CD4-positive, alpha-beta T cell (primary cell): ENCODE measurements at places on chromosomes 12 and 14. TPM values are rescaled to one million over a fixed set of nuclear protein-coding genes. Genes with fewer than 3 reads are reported as not detected.

- no peak overlapping the region for H3K27ac ChIP-seq
- peaks cover 37% of the 10 kb centered on the region for H3K4me1 ChIP-seq
Observed at GRCh38 chr14:105328678-105329390, 14.3 kb downstream of the PACS2 start.

DNA sequence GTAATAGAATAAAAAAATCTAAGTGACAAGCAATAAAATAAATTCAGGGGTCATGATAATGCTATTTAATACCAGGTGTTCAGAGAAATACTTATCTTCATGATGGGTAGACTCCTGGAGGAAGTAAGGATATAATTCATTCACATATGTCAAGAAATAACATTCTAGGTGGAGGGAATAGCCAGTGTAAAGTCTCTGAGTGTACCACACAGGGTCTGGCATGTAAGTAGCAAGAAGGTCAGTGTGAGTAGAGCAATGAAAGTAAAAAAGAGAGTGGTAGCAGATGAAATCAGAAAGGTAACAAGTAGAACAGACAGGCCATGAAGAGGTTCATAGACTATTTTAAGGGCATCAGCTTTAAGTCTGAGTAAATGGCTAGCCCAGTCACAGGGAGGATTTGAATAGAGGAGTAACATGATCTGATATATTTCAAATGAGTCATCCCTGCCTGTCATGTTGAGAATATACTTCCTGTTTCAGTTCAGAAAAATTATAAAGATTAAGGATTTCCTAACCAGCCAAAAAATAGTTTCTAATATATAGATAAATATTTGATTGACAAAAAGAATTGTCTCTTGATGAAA is 519.9 kb downstream of the C12orf50 start:
- H3K4me1 ChIP-seq = no peaks in the 10 kb centered on the region
- H3K27me3 ChIP-seq = no peaks in the 10 kb centered on the region
- H3K4me3 ChIP-seq = no peak overlapping the region
- no peak overlapping the region for H3K27ac ChIP-seq
- no peak for DNase-seq

Gene BIN2
- total RNA-seq = 138 TPM

GRCh38 chr14:86166541-86166940 is 636.6 kb downstream of the FLRT2 start:
- no peak overlapping the region for H3K4me3 ChIP-seq
- no peaks in the 10 kb centered on the region for H3K4me1 ChIP-seq
- H3K27me3 ChIP-seq = no peaks in the 10 kb centered on the region

GRCh38 chr14:33484264-33484663 is 466.6 kb downstream of the EGLN3 start:
- DNase-seq = no peak
- H3K36me3 ChIP-seq = no peaks in the 10 kb centered on the region
- H3K27ac ChIP-seq = no peak overlapping the region
- H3K27me3 ChIP-seq = no peaks in the 10 kb centered on the region
- no peaks in the 10 kb centered on the region for H3K4me1 ChIP-seq

DNA sequence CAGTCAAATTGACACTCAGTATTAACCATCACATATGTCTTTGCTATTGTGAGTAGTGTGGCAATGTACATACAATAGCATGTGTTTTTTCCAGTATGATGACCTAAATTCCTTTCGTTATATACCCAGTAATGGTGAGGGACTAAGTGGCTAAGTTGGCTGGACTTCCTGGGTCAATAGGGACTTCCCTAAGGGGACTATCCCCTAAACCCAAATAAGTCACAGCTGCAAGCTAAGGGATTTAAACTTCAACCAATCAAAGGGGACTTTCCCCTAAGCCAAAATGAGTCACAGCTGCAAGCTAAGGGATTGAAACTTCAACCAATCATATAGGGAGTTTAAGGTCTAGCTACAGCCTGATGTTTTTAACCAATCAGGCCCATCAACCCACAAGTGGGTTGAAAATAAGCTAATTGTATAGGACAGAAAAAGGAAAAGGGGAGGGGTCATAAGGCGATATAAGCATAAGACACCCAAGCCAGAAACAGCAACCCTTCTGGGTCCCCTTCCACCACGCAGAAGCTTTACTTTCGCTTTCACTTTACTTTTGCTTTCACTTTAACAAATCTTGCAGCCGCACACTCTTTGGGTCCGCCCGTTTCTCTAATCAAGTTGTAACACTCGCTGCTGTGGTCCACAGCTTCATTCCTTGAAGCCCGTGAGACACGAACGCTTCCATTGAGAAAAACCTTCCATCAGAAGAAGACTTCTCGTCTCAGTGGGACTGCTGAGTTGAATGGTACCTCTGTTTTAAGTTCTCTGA is 404.4 kb downstream of the FLRT2 start:
- peaks cover 11% of the 10 kb centered on the region for H3K4me1 ChIP-seq
- H3K27me3 ChIP-seq = no peaks in the 10 kb centered on the region
- H3K36me3 ChIP-seq = no peaks in the 10 kb centered on the region
- peak; percentile 53 for DNase-seq
- H3K4me3 ChIP-seq = peak overlapping the region; percentile 79

Gene C12orf50
- total RNA-seq = not detected

GRCh38 chr12:13000616-13000924 is 505 bp upstream of the HEBP1 start:
- peak overlapping the region; percentile 45 for H3K27ac ChIP-seq
- H3K36me3 ChIP-seq = no peaks in the 10 kb centered on the region
- DNase-seq = no peak
- H3K4me3 ChIP-seq = peak overlapping the region; percentile 95
- H3K27me3 ChIP-seq = peaks cover 3% of the 10 kb centered on the region

DNA sequence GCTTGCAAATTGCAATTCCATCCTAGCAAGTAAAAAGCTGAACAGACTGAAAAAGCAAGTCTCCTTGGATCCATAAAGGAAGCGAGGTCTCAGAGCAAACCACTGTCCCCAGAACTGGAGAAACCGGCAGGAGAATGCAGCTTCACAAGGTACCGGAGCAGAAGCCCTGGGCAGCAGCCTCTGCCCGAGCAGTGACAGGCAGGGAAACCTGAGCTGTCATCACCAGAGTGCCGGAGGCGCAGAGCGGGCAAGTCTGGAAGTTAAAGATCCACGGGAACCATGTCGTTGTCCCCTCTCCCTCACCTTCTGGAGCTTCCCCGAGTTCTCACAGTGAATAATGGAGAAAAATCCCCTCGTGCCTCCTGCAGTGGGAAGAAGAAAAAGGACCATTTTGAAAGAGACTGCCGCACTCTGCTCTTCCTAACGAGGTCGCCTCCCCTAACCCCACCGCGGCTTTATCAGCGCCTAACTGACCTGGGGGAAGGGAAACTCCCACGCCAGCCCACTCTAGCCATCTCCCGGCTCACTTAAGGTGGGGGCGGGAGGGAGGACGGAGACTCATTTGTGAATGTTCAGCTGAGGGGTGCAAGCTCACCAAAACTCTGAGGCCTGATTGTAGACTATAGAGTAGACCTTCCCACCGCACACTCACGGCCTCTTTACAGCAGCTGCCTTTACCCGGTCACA is 27.8 kb downstream of the FBXL14 start:
- no peak overlapping the region for H3K4me3 ChIP-seq
- no peaks in the 10 kb centered on the region for H3K36me3 ChIP-seq
- no peaks in the 10 kb centered on the region for H3K27me3 ChIP-seq
- no peaks in the 10 kb centered on the region for H3K4me1 ChIP-seq

Gene SMIM41
- total RNA-seq = not detected

- H3K27me3 ChIP-seq = no peaks in the 10 kb centered on the region
- H3K4me1 ChIP-seq = no peaks in the 10 kb centered on the region
- no peak for DNase-seq
- H3K27ac ChIP-seq = no peak overlapping the region
- no peaks in the 10 kb centered on the region for H3K36me3 ChIP-seq
Observed at GRCh38 chr14:89805501-89805900, 149.0 kb downstream of the EFCAB11 start.

Gene ADSS1
- 2.7 TPM for total RNA-seq

DNA sequence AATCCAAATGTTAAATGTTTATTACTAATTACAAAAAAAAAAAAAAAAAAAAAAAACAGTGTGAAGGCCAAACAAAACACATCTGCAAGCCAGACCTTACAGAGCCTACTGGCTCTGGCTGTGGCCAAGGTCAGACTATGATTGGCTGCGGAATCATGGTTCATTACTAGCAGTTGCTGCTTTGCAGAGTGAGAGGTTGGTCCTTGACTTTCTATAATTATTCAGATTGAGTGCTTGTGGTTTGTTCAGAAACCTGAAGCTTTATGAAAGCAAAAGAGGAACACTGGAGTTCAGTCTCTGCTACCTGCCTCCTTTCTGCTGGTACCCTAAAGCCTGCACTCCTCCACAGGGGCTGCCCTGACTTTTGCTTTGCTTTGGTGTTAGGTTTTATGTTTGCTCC is 550.9 kb downstream of the BCL11B start:
- H3K36me3 ChIP-seq = no peaks in the 10 kb centered on the region
- no peak overlapping the region for H3K27ac ChIP-seq
- no peak for DNase-seq
- H3K4me1 ChIP-seq = no peaks in the 10 kb centered on the region
- H3K27me3 ChIP-seq = no peaks in the 10 kb centered on the region

Gene KTN1
- 68.4 TPM for total RNA-seq

GRCh38 chr12:91590966-91591638 is 408.5 kb upstream of the DCN start:
- H3K36me3 ChIP-seq = no peaks in the 10 kb centered on the region
- no peak overlapping the region for H3K27ac ChIP-seq
- no peaks in the 10 kb centered on the region for H3K4me1 ChIP-seq
- DNase-seq = no peak

Gene CYP46A1
- 0.22 TPM for total RNA-seq

DNA sequence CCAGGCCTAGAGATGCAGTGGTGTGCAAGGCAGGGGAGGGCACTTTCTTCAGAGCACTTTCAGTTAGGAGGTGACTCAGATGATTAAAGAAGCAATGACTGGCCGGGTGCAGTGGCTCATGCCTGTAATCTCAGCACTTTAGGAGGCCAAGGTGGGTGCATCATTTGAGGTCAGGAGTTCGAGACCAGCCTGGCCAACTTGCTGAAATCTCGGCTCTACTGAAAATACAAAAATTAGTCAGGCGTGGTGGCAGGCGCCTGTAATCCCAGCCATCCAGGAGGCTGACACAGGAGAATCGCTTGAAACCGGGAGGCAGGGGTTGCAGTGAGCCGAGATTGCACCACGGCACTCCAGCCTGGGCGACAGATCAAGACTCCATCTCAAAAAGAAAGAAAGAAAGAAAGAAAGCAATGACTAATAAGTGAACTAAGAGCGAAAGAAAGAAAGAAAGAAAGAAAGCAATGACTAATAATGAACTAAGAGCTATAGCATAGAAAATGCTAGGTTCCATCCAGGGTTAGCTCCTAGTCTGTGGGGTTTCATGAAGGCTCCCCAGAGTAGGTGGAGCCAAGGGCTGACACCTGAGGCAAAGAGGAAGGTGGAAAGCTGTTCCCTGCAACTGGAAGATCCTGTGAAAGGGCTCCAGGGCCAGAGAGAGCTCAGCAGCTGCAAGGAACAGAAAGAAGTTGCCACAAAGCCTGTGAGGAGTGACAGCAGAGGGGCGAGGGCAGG is 334.5 kb downstream of the CACNA1C start:
- no peak overlapping the region for H3K4me3 ChIP-seq
- no peaks in the 10 kb centered on the region for H3K4me1 ChIP-seq
- H3K27ac ChIP-seq = no peak overlapping the region
- H3K27me3 ChIP-seq = no peaks in the 10 kb centered on the region

GRCh38 chr12:64633940-64634337 is 23.6 kb downstream of the RASSF3 start:
- H3K27me3 ChIP-seq = no peaks in the 10 kb centered on the region
- H3K4me3 ChIP-seq = no peak overlapping the region
- H3K4me1 ChIP-seq = peaks cover 66% of the 10 kb centered on the region
- DNase-seq = peak; percentile 38

DNA sequence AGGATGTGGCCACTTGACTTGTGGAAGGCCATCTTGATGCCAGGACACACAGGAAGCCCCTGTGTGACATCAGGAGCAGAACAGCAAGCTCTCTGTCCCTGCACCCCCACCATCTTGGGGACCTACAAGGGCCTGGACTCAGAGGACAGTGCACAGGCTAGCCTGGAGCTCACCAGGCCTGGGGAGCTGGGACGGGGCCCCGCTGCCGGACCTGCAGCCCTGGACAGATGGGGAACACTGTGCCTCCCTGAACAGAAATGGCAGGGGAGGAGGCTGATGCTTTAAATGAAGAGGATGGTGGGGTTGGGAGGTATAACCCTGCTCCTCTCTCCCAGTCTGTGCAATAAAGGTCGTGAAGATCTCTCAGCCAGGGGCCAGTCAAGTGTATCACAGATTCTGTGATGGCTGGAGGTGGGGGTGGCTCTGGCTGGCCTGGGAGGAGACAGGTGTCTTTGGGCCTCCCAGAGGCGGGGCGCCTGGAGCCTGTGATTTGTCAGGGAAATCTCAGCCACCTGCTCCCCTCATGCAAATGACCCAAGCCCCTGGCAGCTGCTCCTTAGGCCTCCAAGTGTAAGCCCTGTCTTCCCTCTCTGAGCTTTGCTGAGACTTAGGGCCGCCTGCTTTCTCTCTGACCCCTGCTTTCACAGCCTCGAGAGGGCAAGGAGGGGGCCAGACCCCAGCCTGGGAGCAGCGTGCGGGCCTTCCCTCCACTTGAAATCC is 1.1 kb upstream of the GNB3 start:
- DNase-seq = no peak
- H3K36me3 ChIP-seq = no peaks in the 10 kb centered on the region
- no peak overlapping the region for H3K27ac ChIP-seq
- no peaks in the 10 kb centered on the region for H3K27me3 ChIP-seq

Gene GOLGA5
- total RNA-seq = 5.2 TPM
